ENCODE measurements at places on chromosomes 4 and X.
A peak's percentile ranks its signal among the peaks of the same experiment; 100 is the strongest.

GRCh38 chr4:159151689-159152088 lies 48.8 kb downstream of the RAPGEF2 start:
- no peak for DNase-seq

- no peak for DNase-seq
Observed at GRCh38 chr4:120977435-120977997, 55.0 kb upstream of the PRDM5 start.

DNA sequence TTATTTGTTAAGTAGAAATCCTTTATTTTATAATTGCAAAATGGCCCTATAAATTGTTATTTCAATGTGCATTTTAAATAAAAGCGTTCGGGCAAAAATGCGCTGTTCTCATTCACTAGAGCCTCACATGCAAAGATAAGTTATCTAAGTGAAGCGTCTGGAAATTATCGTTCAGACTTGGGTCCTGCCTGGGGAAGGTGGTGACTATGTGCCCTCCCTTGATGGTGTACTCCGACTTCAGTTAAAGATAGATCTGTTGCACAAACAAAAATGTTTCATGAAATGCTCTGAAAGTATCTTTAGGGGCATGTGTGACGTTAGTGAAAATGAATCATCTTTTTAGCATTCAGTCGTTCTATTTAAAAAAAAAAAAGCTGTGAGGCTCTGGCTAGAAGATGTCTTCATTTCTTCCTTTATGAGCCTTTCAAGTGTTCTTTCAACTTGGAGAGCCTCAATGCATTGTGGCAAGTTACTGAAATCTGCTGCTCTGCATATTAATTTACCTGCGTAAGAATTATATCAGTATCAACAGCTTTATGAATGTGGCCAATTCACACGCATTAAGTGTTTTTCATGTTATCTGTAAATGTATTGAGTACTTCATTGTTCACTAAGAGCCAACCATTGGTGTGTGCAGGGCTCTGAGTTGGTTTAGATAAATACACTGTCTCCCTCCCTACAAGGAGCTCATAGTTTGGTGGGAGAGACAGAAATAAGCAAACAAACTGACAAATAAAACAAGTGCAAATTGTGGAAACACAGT lies 83.0 kb downstream of the AFF1 start:
- no peak for DNase-seq

- DNase-seq: peak; percentile 33
Observed at GRCh38 chr4:142353149-142353738, 492.9 kb downstream of the INPP4B start.

DNA sequence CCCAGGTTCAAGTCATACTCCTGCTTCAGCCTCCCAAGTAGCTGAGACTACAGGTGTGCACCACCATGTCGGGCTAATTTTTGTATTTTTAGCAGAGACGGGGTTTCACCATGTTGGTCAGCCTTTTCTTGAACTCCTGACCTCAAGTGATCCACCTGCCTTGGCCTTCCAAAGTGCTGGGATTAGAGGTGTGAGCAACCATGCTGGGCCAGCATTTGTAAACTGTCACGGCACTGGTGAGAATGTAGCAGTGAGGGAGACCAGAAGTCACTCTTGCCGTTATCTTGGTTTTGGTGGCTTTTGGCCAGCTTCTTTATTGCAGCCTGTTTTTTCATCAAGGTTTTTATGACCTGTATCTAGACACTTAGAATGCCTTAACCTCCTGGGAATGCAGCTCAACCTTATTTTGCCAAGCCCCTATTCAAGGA lies 22.4 kb downstream of the PCDH18 start:
- DNase-seq: no peak

- DNase-seq: no peak
Observed at GRCh38 chr4:48153791-48154550, 19.9 kb upstream of the TXK start.

DNA sequence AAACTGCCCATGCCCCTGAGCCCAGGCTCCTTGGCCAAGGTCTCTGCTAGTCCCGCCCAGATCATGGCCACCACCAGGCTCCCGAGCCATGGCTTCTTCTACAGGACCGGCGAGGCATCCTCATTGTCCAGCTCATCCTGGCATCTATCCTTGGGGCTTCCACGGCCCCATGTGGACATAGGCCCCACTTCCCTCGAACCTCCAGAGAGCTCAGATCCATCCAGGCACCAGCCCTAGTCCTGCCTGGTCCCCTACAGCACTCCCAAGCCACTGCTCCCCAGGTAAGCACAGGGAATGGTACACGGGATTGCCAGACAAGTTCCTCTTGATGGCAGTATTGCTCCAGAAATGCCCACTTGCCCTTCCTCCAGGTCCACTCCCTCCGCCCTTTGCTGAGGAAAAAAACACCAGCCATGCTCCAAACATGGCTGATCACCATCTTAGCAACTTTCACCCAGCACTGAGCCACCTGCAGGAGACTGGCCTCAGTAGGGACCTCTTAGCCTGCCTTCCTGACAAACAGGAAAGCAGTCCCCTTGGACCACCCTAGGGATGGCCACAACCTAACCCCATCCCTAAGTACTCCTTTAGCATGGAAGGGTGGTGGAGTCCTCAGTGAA lies 272.1 kb upstream of the AGTR2 start:
- DNase-seq: peak; percentile 79

DNA sequence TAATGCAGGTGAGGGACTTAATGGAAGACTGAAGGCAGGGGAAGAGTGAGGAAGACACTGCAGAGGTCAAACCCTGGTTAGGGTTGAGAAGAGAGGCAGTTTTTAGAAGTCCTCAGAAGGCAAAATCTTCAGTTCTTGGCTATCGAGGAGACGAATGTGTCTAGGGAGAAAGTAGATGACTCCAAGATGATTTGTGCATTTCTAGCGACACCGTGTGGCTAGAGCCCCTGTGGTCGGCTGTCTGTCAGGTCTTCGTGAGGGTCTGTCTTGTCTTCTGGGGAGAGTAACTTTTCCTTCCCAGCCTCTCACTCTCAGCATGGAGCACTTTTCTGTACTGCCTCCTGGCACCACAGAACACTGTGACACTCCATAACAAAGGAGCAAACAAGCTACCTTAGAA lies 458.1 kb downstream of the STIM2 start:
- no peak for DNase-seq

- no peak for DNase-seq
Observed at GRCh38 chr4:6271701-6272465, 2.2 kb downstream of the WFS1 start.

- no peak for DNase-seq
Observed at GRCh38 chr4:68358988-68359387, 9.1 kb upstream of the YTHDC1 start.

DNA sequence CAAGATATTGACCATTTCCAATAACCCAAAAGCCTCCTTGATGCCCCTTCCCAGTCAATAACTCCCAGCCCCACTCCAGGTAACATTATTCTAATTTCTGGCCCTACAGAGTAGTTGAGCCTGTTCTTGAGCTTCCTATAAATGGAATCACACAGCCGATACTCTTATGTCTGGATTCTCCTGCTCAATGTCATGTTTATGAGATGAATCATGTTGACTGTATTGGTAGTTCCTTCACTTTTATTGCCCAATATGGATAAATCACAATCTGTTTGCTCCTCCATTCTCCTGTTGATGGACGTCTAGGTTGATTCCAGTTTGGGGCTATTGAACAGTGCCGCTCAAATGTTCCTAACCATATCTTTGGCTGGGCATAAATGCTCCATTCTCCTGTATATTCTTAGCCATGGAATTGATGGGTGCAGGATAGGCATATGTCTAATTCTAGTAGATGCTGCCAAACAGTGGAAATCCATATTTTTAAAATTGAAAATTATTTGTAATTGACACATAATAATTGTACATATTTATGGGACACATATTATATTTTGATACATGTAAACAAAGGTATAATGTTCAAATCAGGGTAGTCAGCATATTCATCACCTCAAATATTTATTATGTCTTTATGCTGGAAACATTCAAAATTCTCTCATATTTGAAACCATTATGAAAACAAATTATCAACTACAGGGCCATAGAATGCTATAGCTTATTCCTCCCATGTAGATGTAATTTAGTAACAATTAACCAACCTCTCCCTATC lies 40.5 kb upstream of the SLC2A9 start:
- no peak for DNase-seq

GRCh38 chr4:87249332-87250019 lies 29.1 kb upstream of the KLHL8 start:
- no peak for DNase-seq

DNA sequence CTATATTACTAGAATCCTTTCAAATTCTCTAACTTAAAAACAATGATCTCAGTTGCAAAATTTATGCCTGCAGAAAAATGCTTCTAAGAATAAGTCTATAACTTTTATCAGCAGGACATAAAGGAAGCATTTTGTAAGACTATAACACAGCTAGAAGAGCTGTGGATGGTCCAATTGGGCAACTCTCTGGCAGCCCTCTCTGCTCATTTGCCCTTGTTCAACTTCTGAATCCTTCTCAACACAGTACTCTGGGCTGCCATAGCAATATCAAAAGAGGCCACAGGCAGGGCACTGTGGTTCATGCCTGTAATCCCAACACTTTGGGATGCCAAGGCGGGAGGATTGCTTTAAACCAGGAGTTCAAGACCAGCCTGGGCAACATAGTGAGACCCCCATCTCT lies 88.5 kb downstream of the MID1 start:
- DNase-seq: no peak

- DNase-seq: no peak
Observed at GRCh38 chrX:17299206-17299605, 75.8 kb upstream of the NHS start.

DNA sequence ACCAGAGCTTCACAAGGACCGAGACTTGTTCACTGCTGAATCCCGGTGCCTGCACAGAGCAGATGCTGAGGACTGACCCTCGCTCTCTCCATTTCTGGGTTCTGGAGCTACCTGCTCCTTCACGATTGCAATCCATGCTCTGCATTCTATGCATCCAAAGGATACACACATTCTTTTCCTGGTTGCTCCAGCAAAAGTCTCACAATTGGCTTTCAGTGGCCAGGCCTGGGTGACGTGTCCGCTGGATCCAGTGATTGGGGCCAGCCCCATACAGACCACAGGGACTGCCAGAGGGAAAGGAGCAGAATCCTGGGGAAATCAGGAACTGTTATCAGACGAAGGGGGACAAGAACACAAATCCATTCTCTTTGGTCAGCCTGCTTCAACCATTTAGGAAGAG lies 14.9 kb upstream of the CDKN2AIP start:
- DNase-seq: no peak

DNA sequence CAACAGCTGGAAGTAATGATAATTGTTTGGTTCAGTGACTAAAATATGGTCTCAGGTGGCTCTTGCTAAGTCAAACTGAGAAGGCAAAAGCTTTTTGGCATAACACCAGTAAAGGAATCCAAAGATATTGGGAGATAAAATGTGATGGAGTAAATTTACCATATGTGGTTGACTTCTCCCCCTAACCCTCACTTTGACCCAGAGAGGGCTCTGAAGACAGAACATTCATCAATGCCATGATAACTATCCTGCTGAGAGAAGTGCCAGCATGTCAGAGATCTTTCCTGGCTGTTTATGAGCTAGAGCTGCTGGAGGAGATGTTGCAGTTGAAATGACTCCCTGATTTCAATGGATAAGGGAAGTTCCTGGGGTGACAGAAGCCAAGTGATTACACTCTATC lies 213.4 kb downstream of the SPCS3 start:
- DNase-seq: no peak

DNA sequence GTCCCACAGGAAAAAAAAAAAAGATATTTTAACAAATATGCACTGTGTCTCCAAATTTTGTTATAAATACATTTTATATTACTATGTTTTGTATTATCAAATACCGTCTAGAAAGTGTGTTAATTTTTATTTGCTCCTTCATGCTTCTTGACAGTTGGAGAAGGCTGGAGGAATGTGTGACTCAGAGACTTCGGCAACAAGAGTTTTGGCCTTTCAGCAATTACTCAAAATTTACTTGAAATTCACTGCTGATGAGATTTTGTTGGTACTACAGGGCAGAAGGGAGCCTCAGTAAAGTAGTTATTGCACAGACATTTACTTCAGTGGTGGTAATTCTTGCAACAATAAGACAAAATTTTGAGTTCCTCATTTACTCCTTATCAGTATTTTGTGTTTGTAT lies 2164.0 kb downstream of the PCDH7 start:
- DNase-seq: no peak

- no peak for DNase-seq
Observed at GRCh38 chr4:157221426-157221894, 932 bp downstream of the GRIA2 start.

DNA sequence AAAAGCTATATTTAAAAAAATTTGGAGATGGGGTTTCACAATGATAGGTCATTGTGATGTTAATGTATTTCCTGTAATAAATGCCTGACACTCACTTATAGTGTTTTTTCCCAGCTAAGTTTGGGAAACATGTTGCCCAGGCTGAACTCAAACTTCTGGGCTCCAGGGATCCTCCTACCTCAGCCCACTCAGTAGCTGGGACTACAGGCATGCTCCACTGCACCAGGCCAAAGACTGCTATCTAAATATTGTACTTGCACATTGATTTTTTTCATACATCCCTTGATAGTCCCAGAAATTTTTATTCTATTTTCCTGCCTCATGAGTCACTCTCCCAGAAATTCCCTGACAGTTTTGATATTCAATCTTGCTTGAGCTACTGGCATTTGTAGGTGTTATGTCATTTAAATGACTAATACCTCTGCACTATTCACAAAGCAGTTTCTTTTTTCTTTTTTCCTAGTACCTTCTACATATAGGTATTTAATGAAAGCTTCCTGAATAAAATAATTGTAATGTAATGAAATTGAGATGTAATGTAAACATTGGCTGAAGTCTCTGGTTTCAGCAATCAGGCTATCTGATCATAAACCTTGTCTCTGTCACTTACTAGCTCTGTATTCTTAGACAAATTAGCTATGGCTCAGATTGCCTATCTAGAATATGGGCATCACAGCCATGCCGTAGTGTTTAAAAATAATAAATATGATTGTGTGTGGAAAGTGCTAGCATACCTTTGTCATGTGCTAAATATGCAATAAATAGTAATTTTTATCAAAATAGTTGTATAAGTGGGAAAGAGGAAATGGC lies 1973.0 kb upstream of the AGA start:
- DNase-seq: no peak

- no peak for DNase-seq
Observed at GRCh38 chr4:86530183-86530582, 63.9 kb upstream of the PTPN13 start.

GRCh38 chr4:16199093-16199492 lies 27.2 kb downstream of the TAPT1 start:
- no peak for DNase-seq

- no peak for DNase-seq
Observed at GRCh38 chr4:114595207-114595606, 3.4 kb upstream of the UGT8 start.

Data from central memory CD4-positive, alpha-beta T cell (primary cell).